ENCODE measurements at places on chromosomes 12 and 14.
A peak's percentile ranks its signal among the peaks of the same experiment; 100 is the strongest.

GRCh38 chr14:44316647-44317440 lies 190.2 kb downstream of the FSCB start:
- H3K4me3 ChIP-seq: no peak overlapping the region
- H3K27me3 ChIP-seq: no peaks in the 10 kb centered on the region
- DNase-seq: peak; percentile 47
- H3K27ac ChIP-seq: peak overlapping the region; percentile 51
- no peaks in the 10 kb centered on the region for H3K36me3 ChIP-seq

DNA sequence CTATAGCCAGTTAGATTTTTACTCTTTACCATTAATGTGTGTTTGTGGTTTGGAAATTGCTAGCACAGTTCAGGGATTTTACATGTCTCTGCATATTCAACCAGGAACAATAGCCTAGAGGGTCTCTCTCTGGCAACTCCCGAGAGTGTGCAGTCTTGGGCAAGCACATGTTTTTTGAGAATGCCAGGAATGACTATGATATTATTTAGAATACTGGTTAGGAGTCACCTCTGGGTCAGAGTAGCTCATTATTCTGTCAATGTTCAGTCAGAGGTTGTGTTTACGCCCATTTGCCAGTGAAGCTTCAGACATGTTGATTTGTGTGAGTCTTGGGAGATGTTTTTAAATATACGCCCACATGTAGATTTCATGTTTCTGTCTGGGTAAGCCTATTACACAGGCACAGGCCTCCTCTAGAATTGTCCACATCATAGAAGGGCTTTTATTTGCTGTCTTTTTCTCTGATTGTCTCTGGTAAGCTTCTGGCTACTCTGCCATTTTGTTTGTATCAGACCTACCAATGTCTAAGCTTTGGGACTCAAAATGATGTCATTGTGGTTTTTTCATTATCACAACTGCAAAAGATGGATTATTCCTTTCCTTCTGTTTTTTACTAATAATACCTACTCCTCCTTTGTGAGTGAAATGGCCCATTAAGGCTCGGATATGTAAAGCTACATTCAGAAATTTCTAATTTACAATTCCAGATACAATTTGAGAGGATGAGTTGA lies 203.1 kb upstream of the PPFIA2 start:
- H3K4me1 ChIP-seq: no peaks in the 10 kb centered on the region
- H3K36me3 ChIP-seq: no peaks in the 10 kb centered on the region
- H3K27ac ChIP-seq: no peak overlapping the region
- no peak overlapping the region for H3K4me3 ChIP-seq

DNA sequence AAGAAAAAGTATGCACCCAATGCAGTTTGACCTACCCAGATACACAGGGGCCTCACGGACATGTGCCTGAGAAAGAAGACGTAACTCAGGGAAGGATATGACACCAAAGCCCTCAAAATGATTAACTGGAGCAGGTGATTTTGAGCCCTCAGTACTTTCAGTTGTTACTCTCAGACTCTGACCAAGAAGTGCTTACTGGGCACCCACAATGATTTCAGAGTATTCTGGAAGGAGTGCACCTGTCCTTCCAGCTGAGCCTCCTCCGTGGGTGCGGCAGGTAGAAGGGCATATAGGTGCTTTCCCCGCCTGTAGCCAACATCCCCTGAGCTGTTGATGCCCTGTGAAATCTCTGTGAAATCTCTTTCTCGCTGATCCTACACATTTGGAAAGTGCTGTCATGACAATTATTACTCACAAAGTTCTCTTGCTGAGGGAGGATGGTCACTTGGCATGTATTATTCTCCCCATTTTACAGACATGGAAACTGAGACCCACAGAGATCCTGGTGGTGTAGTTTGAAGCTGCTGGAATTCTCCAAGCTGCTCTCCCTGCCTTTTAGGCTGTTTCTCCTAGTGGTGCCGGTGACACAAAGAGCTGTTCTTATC lies 154.3 kb upstream of the CCND2 start:
- H3K27ac ChIP-seq: no peak overlapping the region
- no peaks in the 10 kb centered on the region for H3K27me3 ChIP-seq
- no peak for DNase-seq
- H3K4me1 ChIP-seq: no peaks in the 10 kb centered on the region

- peaks cover 4% of the 10 kb centered on the region for H3K36me3 ChIP-seq
- no peaks in the 10 kb centered on the region for H3K4me1 ChIP-seq
- no peak overlapping the region for H3K4me3 ChIP-seq
Measured at GRCh38 chr12:124482901-124483799, 84.3 kb downstream of the NCOR2 start.

- H3K4me1 ChIP-seq: no peaks in the 10 kb centered on the region
- no peak overlapping the region for H3K27ac ChIP-seq
- no peaks in the 10 kb centered on the region for H3K36me3 ChIP-seq
- H3K27me3 ChIP-seq: no peaks in the 10 kb centered on the region
- no peak overlapping the region for H3K4me3 ChIP-seq
- DNase-seq: no peak
Measured at GRCh38 chr12:129481921-129482320, 421.9 kb downstream of the TMEM132D start.

GRCh38 chr12:106341086-106341877 lies 16.3 kb upstream of the POLR3B start:
- H3K4me3 ChIP-seq: no peak overlapping the region
- DNase-seq: no peak
- no peaks in the 10 kb centered on the region for H3K27me3 ChIP-seq
- H3K36me3 ChIP-seq: no peaks in the 10 kb centered on the region
- no peaks in the 10 kb centered on the region for H3K4me1 ChIP-seq

DNA sequence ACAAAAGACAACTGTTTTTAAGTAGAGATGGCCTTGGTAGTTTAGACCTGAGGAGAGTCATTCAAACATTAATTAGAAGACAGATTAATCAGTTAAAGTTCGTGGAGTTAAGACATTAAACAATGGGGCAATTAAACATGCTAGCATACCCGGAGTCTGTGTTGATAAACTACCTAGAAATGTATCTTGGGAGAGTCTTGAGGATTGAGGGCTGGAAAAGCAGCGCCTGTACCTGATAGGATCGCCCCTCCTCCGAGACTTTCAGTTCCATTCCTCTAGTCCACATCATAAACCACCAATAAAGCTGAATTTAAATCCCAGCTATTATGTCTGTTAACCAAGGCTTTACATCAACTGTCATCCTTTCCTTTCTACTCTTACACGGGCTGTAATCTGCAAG lies 1.0 kb upstream of the KRAS start:
- H3K4me3 ChIP-seq: peak overlapping the region; percentile 78
- peaks cover 10% of the 10 kb centered on the region for H3K27me3 ChIP-seq
- no peak for DNase-seq
- peaks cover 10% of the 10 kb centered on the region for H3K4me1 ChIP-seq
- no peak overlapping the region for H3K27ac ChIP-seq

DNA sequence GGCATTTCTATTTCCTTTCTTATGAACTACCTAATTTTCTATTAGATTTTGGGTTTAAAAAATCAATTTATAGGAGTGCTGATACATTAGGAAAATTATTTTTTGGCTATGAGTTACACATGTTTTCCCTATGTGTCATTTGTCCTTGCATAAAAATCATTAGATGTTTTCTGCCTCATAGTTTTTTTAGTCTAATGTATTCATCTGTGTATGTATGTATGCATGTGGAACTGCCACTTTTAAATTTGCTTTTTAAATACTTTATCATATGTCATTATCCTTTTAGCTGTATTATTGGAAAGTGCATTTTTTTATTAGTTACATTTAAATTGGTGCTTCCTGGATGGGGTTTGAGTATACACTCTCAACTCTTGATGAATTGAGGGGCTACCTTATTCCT lies 78.7 kb upstream of the CEP83 start:
- DNase-seq: no peak
- no peak overlapping the region for H3K4me3 ChIP-seq
- H3K4me1 ChIP-seq: no peaks in the 10 kb centered on the region
- no peak overlapping the region for H3K27ac ChIP-seq
- no peaks in the 10 kb centered on the region for H3K36me3 ChIP-seq

DNA sequence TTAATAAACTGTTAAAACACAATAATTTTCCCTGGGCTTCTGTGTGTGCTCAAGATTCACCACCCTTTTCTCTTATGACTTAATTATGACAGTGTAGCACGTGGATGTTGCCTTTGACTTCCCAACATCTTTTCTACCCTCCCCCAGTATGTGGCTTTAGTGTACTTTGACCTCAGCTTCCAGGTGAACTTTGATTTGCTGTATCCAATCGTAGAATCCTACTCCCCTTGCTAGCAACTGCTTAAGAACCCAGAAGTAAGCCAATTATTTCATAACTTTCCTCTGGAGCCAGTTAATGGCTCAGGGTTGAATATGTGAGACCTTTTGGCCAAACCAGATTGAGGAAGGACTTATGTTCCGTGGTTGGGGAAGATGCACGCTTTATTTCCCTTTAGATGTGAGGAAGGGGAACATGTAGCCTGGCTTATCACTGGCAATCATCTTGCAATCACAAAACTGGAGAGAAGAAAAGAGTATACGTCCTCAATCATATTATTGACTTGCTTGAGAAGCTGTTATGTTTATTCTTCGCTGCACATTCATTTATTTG lies 259.6 kb upstream of the ATP2B1 start:
- no peak overlapping the region for H3K27ac ChIP-seq
- no peaks in the 10 kb centered on the region for H3K27me3 ChIP-seq
- no peak for DNase-seq
- H3K4me1 ChIP-seq: no peaks in the 10 kb centered on the region
- no peak overlapping the region for H3K4me3 ChIP-seq

DNA sequence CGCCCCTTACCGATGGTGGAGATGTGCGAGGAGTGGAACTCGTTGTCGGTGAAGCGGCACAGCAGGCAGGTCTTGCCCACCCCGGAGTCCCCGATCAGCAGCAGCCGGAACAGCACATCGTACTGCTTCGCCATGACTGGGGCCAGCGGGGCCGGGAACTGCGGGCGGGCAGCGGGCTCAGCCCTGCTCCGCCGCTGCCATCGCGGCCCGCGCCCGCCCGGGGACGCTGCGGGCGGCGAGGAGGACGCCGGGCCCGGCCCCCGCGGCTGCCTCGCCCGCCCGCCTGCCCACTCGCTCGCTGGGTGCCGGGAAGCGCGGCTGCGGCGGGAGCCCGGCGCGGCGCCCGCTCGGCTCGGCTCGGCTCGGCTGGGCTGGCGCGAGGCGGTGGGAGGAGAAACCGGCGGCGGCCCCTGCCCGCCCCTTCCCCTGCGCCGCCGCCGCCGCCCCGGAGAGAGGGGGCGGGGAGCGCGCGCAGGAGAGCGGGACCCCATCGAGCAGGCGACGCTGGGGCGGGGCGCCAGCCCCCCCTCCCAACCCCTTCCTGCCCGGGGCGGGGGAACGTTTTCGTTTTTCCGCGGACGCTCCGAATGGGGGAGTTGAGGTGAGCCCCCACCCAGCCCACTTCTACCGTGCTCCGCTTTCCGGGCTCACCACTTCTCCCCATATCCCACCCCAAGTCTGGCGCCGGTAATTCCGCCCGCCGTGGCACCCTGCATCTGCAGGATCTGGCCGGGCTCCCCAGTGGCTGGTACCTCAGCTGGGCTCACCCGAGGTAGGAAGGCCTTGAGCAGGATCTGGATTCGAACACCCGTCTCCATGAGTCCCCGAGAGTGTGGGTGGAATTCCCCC lies at the start of gene RAB15:
Gene RAB15, minus strand, starts transcription at position 394 of the 849 bp plus-strand sequence. Its CDS starts 260 bp downstream, at position 134.
- H3K27me3 ChIP-seq: no peaks in the 10 kb centered on the region
- peaks cover 6% of the 10 kb centered on the region for H3K4me1 ChIP-seq
- peak; percentile 33 for DNase-seq
- H3K4me3 ChIP-seq: peak within 1 kb of the TSS; percentile 61
- H3K36me3 ChIP-seq: no peaks in the 10 kb centered on the region
- no peak within 1 kb of the TSS for H3K27ac ChIP-seq

DNA sequence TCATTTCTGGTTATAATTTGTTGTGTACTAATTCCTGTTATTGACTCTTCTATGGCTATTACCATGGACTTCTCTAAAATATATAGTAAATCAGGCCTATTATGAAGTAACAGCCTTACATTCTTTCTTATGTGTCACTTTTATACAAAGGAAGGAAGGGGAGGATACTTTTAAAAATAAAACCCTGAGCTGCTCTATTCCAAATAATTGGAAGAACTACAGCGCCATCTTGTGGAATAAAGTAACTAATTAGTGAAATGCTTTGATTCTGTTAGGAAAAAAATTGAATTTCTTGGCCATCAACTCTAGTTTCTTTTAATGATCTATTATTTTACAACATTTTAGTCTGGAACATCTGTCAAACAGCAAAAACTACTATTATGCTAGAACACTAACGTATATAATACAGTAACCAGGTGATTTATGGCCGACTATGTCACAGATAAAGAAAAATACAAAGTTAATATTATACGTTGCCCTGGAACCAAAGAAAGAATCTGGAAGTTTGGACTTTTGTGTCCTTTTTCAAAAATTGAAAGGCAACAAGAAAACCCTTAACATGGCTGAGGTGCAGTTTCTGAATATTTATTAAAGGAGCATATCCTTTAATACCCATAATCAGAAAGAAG lies 55.0 kb upstream of the NELL2 start:
- H3K4me3 ChIP-seq: no peak overlapping the region
- no peak overlapping the region for H3K27ac ChIP-seq
- H3K36me3 ChIP-seq: no peaks in the 10 kb centered on the region
- peaks cover 3% of the 10 kb centered on the region for H3K4me1 ChIP-seq
- no peaks in the 10 kb centered on the region for H3K27me3 ChIP-seq

DNA sequence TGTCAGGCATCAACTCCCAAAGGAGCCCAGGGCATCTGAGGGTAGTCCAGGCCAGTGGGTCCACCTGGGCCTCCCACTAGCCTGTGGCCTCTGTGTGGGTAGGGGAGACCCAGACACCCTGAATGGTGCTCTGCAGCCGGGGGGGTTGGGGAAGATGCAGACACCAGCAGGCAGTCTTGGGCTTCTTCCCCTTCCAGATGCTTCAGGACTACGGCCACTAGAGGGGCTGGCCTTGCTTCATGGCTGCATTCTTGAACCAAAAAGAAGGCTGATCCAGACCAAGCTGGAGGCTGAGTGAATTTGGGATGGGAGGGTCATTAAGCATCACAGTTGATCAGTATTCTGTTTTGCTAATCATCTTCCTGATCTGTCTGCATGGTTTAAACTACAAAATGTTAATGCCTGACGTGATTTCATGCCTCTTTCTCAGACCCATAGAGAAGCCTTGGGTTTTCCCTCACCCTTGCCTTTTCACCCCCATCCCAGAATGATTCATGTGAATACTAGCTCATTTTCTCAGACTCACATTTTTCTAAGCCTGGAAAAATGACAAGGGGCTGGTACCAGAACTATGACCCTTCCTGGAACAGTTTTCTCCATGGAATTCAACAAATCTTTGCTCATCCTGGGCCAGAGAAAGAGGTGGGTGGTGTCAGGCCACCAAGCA lies 134.2 kb downstream of the NTF3 start:
- H3K4me3 ChIP-seq: no peak overlapping the region
- H3K36me3 ChIP-seq: peaks cover 30% of the 10 kb centered on the region
- H3K4me1 ChIP-seq: no peaks in the 10 kb centered on the region
- H3K27me3 ChIP-seq: no peaks in the 10 kb centered on the region
- no peak for DNase-seq
- H3K27ac ChIP-seq: no peak overlapping the region

DNA sequence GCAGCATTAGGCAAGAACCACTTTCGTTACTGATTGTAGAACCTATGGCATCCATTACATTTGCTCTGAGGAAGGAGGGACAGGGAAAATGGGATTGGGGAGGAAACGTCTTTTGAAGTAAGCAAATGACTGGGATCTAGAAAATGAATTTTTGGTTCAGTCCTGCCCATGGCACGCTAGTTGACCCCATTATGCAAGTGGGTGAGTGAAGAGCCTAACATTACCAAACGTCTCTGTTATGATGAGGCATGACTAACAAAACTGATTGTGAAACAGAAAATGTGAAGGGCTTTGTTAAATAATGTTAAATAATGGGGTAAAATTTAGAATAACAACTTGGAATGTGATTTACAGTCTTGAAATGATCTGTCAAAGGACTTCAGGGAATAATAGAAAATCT lies 38.9 kb downstream of the CPSF2 start:
- no peaks in the 10 kb centered on the region for H3K27me3 ChIP-seq
- no peak overlapping the region for H3K4me3 ChIP-seq
- H3K36me3 ChIP-seq: peaks cover 9% of the 10 kb centered on the region
- no peak overlapping the region for H3K27ac ChIP-seq
- H3K4me1 ChIP-seq: no peaks in the 10 kb centered on the region
